ENCODE measurements at places on chromosomes 3 and 15.

DNA sequence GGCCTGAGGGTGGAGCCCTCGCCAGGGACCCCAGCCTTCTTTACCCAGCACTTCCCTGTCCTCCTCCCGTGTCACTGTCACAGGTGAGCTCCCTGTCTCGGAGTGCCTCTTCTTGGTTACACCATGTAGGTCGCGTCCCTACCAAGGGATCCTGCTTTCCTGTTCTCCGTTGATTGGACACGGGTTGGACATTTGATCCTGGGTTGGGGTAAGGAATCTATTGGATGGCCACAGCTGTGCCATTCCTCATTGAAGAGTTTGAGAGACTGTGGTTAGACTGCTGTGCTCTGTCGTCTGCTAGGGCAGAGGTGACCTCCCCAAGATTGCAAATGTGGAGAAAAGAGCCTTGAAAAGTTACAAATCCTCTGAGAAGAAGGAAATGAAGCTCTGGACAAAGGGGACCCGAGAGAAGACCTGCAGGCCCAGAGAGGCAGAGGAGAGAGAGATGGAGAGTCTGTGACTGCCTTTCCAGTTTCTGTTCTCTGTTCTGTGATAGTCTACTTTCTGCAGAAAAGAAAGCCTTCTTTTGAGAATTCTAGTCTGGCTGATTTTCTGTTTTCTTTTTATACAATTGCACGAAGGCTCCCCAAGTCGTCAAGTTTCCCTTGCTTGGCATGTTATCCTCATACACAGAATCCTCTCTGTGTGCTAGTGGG lies 325.7 kb upstream of the RGMA start:
- DNase-seq: no peak

- no peak for DNase-seq
These were observed 156.2 kb downstream of the NLGN1 start for GRCh38 chr3:173553635-173554280.

DNA sequence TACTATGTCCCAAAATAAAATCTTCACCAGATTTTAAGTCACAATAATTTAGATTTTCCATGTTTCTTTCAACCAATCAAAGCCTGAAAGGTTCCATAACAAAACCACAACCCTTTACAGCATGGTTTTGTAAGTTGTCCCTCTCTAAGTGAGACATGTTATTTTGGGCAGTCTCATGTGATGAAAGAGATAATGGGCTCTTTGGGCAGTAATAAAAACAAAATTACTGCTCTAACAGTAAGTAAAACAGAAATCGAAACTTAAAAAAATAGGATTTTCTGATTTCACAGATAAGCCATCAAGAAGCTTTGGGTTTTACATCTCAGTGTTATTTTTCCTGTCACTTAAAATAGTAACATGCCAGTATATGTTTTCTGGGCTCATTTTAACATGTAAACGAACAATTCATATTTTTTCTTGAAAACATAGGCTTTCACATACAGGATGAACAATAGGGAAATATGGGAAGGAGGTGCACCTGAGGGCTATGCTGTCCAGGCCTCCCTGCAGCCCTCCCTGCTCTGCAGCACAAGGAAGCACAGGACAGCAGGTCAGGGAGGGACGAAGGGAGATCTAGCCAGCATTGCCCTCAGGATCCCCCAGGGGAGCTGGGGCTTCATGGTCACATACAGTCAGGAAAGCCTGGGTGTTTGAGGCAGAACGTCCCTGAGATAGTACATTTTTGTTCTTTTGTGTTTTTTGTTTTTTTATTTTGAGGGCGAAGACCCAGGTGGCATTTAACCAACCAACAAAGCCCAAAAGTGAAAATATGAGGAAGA lies 157.4 kb downstream of the SHOX2 start:
- no peak for DNase-seq

- DNase-seq: no peak
These were observed 48.1 kb downstream of the CDIN1 start for GRCh38 chr15:36627566-36627965.

DNA sequence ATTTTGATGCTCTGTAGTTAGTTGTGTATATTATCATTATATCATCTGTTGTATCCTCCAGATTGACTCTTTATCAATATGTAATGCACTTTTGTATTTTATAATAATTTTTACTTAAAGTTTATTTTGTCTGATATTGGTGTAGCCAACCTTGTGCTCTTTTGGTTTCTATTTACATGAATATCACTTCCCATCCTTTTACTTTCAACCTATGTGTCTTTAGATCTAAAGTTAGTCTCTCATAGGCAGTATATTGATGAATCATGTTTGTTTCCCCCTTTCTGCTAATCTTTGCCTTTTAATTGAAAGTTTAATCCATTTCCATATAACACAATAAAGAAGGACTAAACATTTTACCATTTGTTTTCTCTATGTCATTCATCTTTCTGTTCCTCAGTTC lies 28.1 kb upstream of the CD200R1L start:
- DNase-seq: no peak

DNA sequence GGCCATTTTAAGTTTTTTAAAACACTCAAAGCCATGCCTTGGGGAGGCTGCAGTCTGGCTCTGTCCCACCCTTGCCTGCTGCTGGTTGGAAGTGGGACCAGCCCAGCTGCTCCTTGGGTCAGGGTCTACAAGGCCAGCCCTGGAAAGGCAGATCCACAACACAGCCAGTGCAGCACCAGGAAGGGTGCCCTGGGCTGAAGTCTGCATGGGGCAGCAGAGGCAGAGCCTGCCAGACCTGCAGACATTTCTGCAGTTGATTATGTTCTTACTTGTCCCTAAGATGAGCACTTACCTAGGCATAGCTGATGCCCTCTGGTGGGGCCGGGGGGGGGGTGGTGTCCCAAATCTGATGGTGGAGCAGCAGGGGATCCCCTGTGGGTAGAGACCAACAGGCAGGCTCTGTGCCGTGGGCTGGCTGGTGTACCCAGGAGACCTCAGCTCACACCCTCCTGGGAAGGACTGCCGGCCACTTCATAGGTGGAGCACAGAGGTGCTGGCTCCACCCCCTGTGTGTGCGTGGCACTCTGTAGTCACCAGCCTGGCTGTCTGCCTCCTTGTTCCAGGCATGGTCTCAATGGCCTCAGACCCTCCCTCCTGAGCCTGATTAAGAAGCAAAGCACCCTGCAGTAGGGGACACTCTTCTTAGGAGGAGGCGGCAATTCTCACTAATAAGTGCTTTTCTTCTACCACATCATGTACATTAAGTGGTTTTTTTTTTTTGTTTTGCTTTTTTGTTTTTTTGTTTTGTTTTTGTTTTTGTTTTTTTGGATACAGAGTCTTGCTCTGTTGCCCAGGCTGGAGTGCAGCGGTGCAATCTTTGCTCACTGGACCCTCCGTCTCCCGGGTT lies 97.4 kb upstream of the KLF13 start:
- no peak for DNase-seq

DNA sequence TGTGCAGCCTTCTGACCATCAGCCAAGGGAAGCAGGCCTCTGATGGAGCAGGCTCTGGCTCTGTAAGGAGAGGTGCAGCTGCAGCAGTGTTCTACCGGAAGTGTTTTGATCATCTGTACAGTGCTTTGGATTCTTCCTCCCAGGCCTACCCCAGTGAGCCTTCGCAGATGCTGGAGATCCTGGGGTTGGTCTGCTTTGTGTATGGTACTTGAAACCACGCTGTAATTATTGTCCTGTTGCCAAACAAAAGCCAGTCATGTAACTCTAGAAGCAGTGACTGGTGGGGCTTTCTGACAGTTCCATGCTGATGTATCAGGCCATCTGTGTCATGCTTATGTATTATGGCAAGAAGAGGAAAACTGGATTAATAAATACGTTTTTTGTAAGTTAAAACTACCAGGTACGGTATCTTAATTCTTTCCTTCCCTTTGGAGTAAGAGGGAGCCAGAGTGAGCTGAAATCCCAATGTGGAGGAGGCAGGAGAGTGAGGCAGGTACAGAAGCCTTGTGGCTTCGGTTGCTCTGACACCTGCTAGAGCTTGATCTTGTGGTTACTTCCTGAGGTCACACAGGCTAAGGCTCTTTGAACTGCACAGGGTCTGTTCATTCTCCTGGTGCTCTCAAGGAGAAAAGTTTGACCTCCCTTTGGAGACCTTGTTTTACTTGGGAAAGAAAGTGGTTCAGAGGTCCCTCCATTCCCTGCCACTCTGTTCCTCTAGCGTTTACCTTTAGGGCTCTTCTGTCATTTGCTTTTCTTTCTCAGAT lies 3.7 kb downstream of the TMEM42 start:
- DNase-seq: no peak

DNA sequence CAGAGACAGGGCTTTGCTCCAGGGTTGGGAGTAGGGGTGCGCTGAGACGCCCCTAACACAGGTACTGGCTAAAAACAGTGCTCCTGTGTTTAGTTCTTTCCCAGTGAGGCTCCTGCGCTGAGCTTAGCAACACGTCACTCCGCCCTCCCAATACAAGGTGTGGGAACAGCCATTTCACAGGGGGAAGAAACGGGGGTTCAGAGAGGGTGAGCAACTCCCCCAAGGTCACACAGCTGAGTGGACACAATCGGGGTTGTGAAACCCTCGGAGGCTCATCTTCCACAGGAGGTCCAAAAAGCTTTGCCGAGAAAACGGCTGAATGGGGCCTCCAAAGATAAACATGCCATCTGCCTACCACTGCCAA lies 628 bp downstream of the PRRT3 start:
- DNase-seq: no peak

- no peak for DNase-seq
These were observed 348.4 kb upstream of the THBS1 start for GRCh38 chr15:39232512-39232911.

DNA sequence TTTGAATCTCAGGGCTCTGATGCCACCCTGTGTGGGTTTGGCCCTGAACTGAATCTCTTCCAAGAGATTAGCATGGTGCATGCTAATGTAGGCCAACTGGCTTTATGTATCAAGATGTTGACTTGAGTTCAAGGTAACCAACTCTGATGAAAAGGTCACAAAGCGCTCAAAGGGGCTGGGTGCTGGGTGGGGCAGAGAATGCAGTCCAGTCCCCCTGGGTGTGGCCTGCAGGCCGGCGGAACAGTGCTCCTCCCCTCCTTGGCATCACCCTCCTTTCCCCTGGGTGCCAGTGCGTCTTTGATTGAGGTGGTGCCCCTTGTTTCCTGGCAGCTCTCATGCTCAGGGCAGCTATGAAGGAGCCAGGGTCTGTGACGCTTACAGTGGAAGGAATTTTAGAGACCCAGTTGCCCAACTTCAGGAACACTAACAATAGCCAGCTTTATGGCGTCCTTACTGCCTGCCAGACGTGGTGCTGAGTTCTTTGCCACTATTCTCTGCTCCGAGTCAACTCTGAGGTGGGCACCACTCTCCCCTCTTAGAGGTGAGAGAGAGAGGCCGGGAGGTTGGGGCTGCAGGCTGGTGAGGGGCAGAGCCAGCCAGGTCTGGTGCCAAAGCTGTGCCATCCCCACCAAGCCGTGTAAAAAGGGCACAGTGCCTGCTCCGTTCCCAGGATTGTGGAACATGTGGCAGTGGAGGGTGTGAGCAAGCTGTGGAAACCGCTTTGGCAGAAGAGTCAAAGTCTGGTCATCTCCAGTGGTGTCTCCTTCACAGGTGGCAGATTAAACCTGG lies 9.8 kb downstream of the SYNM start:
- no peak for DNase-seq

DNA sequence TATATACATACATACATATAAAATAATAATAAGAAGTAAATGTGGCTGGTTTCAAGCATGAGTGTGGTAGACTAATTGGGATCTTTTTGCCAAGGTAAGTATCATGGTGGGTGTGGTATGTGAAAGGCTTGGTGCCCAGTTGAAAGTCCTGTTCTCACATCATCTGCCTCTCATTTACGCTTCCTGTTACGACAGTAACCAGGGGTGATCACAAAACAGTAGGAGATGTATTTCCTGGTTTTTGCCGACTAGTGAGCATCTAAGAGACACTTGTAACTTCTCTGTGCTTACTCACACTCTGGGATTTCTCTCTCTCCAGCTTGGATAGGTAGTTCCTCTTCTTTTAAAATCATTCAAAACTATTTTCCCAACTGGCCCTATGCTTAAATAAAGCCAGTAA lies 1028.3 kb upstream of the NR2F2 start:
- DNase-seq: no peak

DNA sequence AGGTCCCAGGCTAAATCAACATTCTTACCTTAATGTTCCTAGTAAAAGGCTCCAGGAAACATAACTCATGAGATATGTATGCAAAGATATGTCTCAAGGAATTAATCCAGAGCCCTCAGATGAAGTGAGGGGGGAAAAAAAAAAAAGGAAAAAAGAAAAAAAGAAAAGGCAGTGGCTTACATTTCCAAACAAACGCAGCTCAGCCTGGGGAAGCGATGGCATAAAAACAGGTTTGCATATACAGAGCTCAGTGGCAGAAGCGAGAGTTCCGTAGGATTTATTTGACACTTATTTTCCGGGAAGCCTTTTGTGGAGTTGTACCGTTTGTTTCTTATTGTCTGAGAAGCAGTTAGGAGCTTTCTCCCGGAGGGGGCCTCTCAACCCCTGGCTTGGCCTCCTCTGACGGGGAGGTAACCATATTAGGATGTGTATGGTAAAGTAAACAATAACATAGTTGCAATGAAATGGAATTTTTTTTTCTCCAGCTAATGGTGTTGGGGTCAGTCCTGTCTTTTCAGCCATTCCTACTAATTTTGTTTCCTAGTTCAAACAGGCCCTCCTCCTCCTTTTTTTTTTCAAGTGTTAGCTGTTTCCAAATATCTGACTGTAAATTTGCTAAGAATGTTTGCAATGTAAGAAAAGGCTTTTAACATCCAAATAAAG lies 338.6 kb downstream of the FOXP1 start:
- DNase-seq: no peak

DNA sequence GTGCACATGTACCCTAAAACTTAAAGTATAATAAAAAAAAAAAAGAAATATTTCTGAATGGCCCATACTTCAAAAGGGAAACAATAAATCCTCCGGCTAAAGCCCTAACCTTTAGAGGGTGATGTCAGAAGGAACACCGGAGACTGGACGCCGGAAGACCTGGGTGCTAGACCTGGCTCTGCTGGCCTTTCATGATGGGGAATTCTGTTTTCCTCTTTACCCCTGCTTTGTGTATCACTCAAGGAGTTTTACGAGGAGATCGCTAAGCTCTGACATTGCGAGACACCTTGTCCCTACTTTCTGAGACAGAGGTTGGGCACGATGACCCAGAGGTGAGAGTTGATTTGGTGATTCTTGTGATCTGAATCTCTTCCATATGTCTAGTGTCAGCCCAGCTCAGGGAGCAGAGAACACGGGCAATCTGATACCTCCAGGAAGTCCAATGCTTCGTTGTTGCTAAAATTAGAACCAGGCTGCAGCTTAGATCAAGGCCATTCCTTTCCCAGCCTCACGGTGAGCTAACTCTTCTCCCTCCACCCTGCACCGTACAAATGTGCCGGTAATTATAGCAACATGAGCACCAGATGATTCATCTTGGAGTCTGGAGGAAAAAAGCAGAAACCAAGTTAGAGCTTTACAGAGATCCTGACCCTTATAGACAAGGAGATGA lies 42.0 kb upstream of the CFAP161 start:
- no peak for DNase-seq
